ENCODE measurements at places on chromosomes 7 and 10.

- no peak for DNase-seq
Measured at GRCh38 chr10:74490551-74490950, 335.8 kb upstream of the KAT6B start.

DNA sequence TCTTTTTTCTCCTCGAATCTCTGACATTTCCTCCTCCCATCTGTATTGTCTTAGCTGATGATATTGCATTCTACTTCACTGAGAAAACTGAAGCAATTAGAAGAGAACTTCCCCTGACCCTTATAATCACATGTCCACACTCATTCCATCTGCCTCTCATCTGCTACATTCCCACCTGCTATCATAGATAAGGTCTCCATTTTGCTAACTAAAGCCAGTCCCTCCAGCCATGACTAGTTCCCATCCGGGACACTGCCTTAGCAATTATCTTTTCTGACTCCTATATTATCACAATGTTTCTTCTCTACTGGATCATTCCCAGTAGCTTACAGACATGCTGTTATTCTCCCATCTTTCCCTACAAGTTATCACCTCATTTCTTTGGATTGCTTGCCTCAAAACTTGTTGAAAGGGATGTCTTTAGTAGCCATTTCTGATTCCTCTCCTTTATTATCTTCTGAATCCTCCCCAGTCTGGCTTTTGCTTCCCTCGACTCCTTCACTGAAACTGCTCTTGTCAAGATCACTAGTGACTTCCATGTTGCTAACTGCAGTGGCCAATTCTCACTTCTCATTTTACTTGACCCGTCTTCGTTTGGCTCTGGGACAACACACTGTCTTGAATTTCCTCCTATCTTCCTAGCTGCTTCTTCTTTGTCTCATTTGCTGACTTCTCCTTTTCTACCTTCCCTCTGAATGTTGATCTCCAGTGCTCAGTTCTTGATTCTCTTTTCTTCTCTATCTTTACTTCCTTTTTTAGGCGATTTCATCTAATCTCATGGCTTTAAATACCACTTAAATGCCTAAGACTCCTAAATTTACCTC lies 35.9 kb downstream of the FZD1 start:
- DNase-seq: no peak

GRCh38 chr7:50367570-50367969 lies 63.1 kb downstream of the IKZF1 start:
- no peak for DNase-seq

DNA sequence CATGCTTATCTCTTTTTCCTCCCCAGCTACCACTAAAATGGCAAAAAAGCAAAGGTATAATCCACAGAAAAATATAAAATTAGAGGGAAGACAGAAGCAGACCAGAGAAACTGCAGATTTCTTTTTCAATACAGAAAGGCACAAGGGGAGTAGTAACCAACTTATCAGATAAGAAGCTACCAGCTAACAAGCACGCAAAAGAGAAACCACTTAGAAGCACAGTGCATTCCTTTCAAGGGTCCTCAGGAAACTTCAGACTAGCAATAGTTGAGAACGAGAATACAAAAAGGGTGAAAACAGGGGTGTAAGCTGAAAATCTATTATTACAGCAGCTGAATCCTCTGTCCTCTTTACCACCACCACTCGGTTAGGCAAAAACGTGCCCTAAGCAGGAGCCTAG lies 9.9 kb upstream of the OR2A5 start:
- DNase-seq: no peak

DNA sequence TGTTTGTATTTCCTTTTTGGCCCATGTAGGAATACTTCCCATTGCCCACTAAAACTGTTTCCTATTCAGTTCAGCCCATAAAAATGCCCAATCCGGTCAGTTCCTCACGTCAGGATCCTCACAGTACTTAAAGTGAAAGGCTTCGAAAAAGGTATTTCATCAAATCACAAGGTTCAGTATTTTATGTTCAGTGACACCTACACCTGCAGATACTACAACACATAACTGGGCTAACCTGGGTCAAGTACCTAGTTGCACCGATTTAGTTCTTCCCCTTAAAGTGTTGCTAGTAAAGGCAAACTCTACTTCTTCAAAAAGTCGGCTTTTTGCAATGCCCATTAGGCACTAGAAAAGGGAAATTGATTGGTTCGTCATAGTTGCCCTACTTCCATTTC lies 1.1 kb downstream of the SNX13 start:
- DNase-seq: no peak

All from right forelimb (tissue), 1 donor.